Activated CD4-positive, alpha-beta T cell treated with anti-CD3 and anti-CD28 coated beads, Interleukin-2, amount 10 ng/mL, durations not matched to agents 24 days and 14 days (primary cell): ENCODE measurements at places on chromosomes 1 and 21. TPM values are rescaled to one million over a fixed set of nuclear protein-coding genes. Genes with fewer than 3 reads are reported as not detected.

Gene BCAR3
- 0.45 and 0.61 TPM in 2 replicates for total RNA-seq

GRCh38 chr1:64302971-64303370, 99.5 kb downstream of the UBE2U start:
- no peaks in the 10 kb centered on the region for H3K4me1 ChIP-seq
- H3K4me3 ChIP-seq: no peak overlapping the region
- no peak for DNase-seq
- no peaks in the 10 kb centered on the region for H3K36me3 ChIP-seq
- H3K27ac ChIP-seq: no peak overlapping the region

GRCh38 chr1:14849038-14849437, 250.6 kb downstream of the KAZN start:
- no peaks in the 10 kb centered on the region for H3K4me1 ChIP-seq
- H3K36me3 ChIP-seq: no peaks in the 10 kb centered on the region
- H3K27ac ChIP-seq: no peak overlapping the region
- DNase-seq: no peak
- no peak overlapping the region for H3K4me3 ChIP-seq
- no peaks in the 10 kb centered on the region for H3K27me3 ChIP-seq

GRCh38 chr1:59063501-59063900, 233.4 kb upstream of the FGGY start:
- peaks cover 32% of the 10 kb centered on the region for H3K4me1 ChIP-seq
- DNase-seq: peak; percentile 74
- H3K4me3 ChIP-seq: peak overlapping the region; percentile 23
- H3K27ac ChIP-seq: peak overlapping the region; percentile 76

GRCh38 chr1:6574025-6574620, 5.7 kb upstream of the ZBTB48 start:
- H3K4me1 ChIP-seq: peaks cover 6% of the 10 kb centered on the region
- H3K36me3 ChIP-seq: no peaks in the 10 kb centered on the region
- H3K27ac ChIP-seq: no peak overlapping the region
- peaks cover 15% of the 10 kb centered on the region for H3K27me3 ChIP-seq
- H3K4me3 ChIP-seq: no peak overlapping the region

- no peaks in the 10 kb centered on the region for H3K27me3 ChIP-seq
- peaks cover 43% of the 10 kb centered on the region for H3K4me1 ChIP-seq
- peaks cover 41% of the 10 kb centered on the region for H3K36me3 ChIP-seq
- no peak overlapping the region for H3K4me3 ChIP-seq
- DNase-seq: no peak
These were observed 591 bp downstream of the SHC1 start for GRCh38 chr1:154969860-154970452.

DNA sequence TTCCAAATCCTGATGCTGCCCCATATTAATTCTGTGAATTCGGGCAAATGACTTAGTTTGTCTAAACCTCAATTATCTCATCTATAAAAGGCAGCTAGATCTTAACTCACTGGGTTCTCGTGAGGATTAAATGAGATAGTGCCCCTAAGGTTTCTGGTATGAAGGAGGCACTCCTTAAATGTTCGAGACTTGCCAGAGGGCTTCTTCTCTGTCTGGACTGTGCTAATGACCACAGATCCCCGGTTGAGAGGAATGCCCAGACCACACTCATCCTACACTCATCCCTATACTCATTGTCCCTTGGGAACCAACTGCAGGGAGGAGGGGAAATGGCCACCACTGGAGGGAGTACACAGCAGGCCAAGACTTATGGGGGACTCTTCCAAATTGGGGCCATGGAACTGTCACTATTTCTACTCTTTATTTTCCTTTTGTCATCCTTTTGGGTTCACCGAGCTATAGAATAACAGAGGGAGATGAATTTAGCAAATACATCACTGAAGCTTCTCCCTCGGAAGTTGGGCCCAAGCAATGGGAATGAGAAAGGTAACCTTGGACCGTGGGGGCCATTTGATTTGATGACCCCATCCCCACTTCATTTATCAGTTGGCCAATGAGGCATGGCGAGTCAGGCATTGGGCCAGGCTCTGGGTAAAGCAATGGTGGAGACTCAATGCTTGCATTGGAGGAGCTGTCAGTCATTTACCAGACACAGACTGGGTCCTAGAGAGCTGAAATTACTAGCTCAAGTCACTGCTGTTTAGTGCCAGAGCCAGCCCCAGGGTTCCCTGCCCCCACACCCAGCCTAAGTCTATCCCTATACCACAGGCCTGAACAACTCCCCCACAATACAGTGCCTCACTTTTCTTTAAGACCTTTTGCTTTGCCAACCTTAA, 5.1 kb downstream of the ATF3 start:
- peak overlapping the region; percentile 52 for H3K27ac ChIP-seq
- H3K36me3 ChIP-seq: peaks cover 54% of the 10 kb centered on the region
- H3K4me3 ChIP-seq: no peak overlapping the region
- DNase-seq: peak; percentile 59

DNA sequence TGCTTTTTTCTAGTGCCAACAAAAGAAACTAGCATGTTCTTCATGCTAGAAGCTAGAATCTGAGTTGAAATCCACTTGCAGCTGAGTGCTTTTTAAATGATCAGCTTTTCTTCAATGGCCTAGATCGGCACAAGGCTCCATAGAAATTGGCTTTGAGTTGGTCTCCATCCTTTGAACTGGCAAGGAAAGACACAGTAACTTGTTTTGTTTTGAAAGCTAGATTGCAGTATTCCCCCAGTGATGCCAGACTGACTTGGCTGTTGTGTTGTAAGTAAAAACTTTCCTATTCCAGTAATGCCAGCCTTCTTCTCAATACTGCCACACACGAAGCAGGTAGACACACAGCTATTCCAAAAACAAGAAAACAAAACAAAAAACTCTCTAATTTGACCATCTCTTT, 139.1 kb downstream of the FMN2 start:
- H3K36me3 ChIP-seq: no peaks in the 10 kb centered on the region
- H3K27me3 ChIP-seq: no peaks in the 10 kb centered on the region
- no peak overlapping the region for H3K27ac ChIP-seq
- no peak for DNase-seq
- H3K4me3 ChIP-seq: no peak overlapping the region

- H3K4me3 ChIP-seq: no peak overlapping the region
- no peaks in the 10 kb centered on the region for H3K27me3 ChIP-seq
- DNase-seq: no peak
- no peaks in the 10 kb centered on the region for H3K36me3 ChIP-seq
These were observed 9.5 kb upstream of the GOLT1A start for GRCh38 chr1:204223129-204223860.

DNA sequence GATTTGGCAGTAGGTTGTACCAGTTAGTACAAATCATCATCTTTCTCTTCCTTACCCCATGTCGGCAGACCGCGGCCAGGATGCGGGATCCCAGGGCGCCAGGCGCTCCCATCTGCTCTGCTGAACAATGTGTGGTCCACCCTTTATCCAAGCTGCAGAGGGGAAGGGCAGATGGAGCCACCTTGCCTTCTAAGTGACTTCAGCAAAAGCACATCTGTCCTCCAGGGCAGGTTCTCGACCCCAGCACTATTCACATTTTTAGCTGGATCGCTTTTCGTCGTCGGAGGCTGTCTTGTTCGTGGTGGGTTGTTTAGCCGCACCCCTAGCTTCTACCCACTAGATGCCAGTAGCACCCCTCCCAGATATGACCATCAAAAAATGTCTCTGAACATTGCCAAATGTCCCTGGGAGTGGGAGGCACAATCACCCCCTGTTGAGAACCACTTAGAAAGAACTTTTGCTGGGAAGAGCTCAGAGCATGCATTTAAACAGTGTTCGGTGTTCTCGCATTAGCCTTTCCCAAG, 58.1 kb upstream of the SIM2 start:
- H3K27ac ChIP-seq: no peak overlapping the region
- peaks cover 2% of the 10 kb centered on the region for H3K4me1 ChIP-seq
- DNase-seq: no peak
- no peaks in the 10 kb centered on the region for H3K36me3 ChIP-seq
- H3K27me3 ChIP-seq: peaks cover 2% of the 10 kb centered on the region
- H3K4me3 ChIP-seq: no peak overlapping the region
